CD14-positive monocyte (primary cell): ENCODE measurements at places on chromosomes 7 and 10. TPM values are rescaled to one million over a fixed set of nuclear protein-coding genes. Genes with fewer than 3 reads are reported as not detected.
A peak's percentile ranks its signal among the peaks of the same experiment; 100 is the strongest.

The ARL5B gene
- 0.62 and 14.4 TPM in 2 replicates for polyA plus RNA-seq

The TLX1 gene
- not detected for polyA plus RNA-seq

The KLF14 gene
- polyA plus RNA-seq, result 0.09 and 0.14 TPM in 2 replicates

The PPP1R3C gene
- not detected for polyA plus RNA-seq

The HMX3 gene
- not detected for polyA plus RNA-seq

The FOXP2 gene
- polyA plus RNA-seq, result not detected in 2 replicates

The CASP7 gene
- 7.1 and 9.9 TPM in 2 replicates for polyA plus RNA-seq

The EPHB6 gene
- polyA plus RNA-seq, result 18.2 and 19.1 TPM in 2 replicates

GRCh38 chr7:111025006-111025405 is 65.9 kb upstream of the LRRN3 start:
- H3K36me3 ChIP-seq, result no peaks in the 10 kb centered on the region
- no peak overlapping the region for H3K27ac ChIP-seq
- peaks cover 5% of the 10 kb centered on the region for H3K4me1 ChIP-seq
- DNase-seq, result no peak
- H3K4me3 ChIP-seq, result no peak overlapping the region
- no peaks in the 10 kb centered on the region for H3K27me3 ChIP-seq

GRCh38 chr7:25694699-25695098 is 457.3 kb upstream of the NFE2L3 start:
- no peak overlapping the region for H3K4me3 ChIP-seq
- H3K4me1 ChIP-seq, result no peaks in the 10 kb centered on the region
- no peaks in the 10 kb centered on the region for H3K36me3 ChIP-seq
- DNase-seq, result no peak
- H3K27me3 ChIP-seq, result no peaks in the 10 kb centered on the region

DNA sequence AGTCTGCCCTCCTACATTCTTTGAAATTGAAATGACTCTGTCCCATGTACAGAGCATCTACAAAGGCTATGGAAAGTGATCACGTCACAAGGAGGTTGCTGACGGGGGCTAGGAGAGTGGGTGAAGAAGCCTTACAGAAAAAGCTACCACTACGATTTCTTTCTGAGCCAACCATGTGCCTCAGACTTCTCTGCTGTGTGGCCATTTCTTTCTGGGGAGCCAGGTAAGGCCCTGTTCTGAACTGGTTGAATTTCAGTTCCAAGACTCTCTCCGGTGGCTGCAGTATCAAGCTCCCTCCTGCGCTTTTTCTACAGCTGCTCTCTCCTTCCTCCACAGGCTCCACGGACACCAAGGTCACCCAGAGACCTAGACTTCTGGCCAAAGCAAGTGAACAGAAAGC is 112.5 kb upstream of the PRSS1 start:
- no peak overlapping the region for H3K4me3 ChIP-seq
- peaks cover 3% of the 10 kb centered on the region for H3K27me3 ChIP-seq
- no peaks in the 10 kb centered on the region for H3K4me1 ChIP-seq
- no peak for DNase-seq
- H3K27ac ChIP-seq, result no peak overlapping the region

DNA sequence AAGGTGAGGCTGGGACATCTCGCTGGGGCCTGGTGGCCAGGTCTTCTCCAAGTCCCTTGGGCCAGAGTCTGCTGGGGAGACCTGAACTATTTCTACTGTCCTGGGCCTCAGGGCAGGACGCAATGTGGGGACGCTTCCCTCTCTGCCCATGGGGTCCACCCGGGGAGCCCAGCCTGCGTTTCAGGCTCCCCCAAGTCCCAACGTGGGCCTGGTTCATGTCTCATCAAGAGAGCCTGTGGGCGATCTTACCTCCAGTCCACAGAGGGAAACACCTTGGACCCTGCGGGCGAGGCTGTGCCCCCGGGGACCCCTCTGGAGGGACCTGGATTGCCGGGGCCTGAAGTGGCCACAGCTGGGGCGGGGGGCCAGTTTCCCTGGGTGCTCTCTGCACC is 91.7 kb downstream of the DNAJB6 start:
- H3K36me3 ChIP-seq, result no peaks in the 10 kb centered on the region
- H3K27me3 ChIP-seq, result no peaks in the 10 kb centered on the region
- peaks cover 7% of the 10 kb centered on the region for H3K4me1 ChIP-seq
- H3K27ac ChIP-seq, result no peak overlapping the region
- no peak overlapping the region for H3K4me3 ChIP-seq
- no peak for DNase-seq

DNA sequence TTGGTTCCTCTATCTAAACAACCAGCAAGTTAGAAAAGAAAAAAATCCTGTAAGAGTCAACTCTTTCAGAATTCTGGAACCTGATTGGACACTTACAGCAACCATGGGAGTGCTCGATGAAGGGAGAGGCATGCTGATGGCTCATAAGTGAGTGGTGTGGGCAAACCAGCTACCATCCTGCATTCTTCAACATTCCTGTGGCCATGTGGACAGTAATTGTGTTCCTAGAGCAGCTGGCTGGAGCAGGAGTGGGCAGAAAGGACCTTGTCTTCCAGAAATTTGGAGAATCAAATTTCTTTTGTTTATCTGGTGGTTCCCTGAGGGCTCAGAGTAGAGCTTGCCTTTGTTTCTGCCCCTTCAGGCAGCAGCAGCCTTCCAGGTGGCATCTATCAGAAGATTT is 22.5 kb upstream of the MYL7 start:
- H3K27ac ChIP-seq, result no peak overlapping the region
- H3K27me3 ChIP-seq, result no peaks in the 10 kb centered on the region
- H3K4me1 ChIP-seq, result no peaks in the 10 kb centered on the region
- H3K36me3 ChIP-seq, result no peaks in the 10 kb centered on the region
- DNase-seq, result no peak
- H3K4me3 ChIP-seq, result no peak overlapping the region

GRCh38 chr7:53475776-53476175 is 440.3 kb downstream of the POM121L12 start:
- no peaks in the 10 kb centered on the region for H3K36me3 ChIP-seq
- H3K4me3 ChIP-seq, result no peak overlapping the region
- no peaks in the 10 kb centered on the region for H3K4me1 ChIP-seq

GRCh38 chr7:81664304-81664703 is 105.5 kb downstream of the HGF start:
- no peak overlapping the region for H3K27ac ChIP-seq
- H3K36me3 ChIP-seq, result no peaks in the 10 kb centered on the region
- no peak for DNase-seq
- no peaks in the 10 kb centered on the region for H3K27me3 ChIP-seq
- no peak overlapping the region for H3K4me3 ChIP-seq
- H3K4me1 ChIP-seq, result no peaks in the 10 kb centered on the region

DNA sequence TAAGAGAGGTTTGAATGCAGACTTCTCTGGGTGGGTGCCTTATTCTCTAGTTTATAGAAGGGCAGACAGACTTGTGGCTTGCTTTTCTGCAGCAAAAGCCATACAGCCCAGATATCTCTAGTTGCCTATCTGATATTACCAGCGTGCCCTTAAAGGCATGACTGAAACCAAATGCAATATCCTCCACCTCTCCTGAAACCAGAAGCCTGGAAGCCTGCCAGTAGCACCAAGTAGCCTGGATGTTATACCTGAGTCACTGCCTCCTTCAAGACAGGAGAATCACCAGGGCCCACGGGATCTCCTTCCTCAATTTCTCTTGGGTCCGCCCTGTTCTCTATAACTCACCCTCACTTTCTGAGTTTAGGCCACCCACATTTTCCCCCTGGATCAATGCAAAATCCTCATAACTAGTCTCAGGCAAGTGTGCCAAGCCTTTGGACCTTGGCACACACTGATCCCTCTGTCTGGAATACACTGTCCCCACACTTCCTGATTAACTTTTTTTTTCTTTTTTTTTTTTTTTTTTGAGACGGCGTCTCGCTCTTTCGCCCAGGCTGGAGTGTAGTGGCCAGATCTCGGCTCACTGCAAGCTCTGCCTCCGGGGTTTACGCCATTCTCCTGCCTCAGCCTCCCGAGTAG is 638.4 kb downstream of the GALNT17 start:
- no peak overlapping the region for H3K4me3 ChIP-seq
- H3K36me3 ChIP-seq, result no peaks in the 10 kb centered on the region
- no peak overlapping the region for H3K27ac ChIP-seq
- no peaks in the 10 kb centered on the region for H3K27me3 ChIP-seq
- DNase-seq, result no peak

- no peak overlapping the region for H3K4me3 ChIP-seq
- no peaks in the 10 kb centered on the region for H3K4me1 ChIP-seq
- no peaks in the 10 kb centered on the region for H3K36me3 ChIP-seq
- H3K27ac ChIP-seq, result no peak overlapping the region
- no peaks in the 10 kb centered on the region for H3K27me3 ChIP-seq
Measured at GRCh38 chr7:122896509-122896908, 10.2 kb upstream of the CADPS2 start.

DNA sequence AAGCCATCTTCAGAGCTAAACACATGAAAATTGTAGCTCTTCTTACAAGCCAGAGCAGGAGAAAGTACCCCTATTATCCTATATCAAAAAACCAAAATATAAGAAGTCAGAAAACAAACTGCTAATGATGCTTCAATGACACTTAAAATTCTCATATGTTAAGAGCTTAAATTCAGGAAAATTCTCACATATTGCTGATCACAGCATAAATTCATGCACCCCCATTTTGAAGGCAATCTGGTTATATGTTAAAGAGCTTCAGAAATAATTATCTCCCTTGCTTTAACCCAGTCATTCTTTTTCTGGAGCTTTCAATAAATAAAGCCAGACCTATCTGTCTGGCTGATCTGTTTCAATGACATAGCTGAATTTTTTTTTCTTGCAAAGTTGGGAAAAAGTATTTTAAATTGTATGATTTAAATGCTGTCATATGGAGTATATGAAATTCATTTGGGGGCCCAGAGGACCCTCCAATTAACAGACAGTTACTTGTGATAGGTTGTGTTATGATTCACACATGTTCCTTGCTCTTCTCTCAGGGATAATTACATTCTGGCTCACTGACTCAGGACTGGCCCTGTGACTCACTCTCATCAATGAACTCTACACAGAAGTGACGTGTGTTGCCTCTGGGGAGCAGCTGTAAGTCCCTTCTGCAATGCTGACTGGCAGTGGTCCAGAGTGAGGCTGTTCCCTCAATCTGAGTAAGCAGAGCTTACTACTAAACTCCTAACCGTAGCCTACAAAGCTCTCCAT is 85.2 kb downstream of the HGF start:
- no peaks in the 10 kb centered on the region for H3K27me3 ChIP-seq
- no peak overlapping the region for H3K4me3 ChIP-seq
- H3K4me1 ChIP-seq, result no peaks in the 10 kb centered on the region
- no peak overlapping the region for H3K27ac ChIP-seq

DNA sequence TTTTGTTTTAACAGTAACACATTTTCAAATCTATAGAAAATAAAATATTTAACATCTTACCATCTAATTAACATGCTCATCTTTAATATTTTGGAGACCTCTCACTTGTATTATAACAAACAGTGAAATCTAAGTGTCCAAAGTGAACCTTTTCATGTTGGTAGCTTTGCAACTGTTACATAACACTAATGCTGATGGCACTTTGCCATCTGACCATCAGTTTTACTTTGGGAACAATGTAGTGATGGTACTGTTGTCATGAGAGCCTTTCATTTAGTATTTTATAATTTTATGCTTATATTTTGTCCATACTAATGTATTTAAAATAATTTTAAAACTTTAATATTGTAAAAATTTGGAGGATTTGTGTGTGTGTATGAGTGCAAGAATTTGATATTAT is 1017.0 kb upstream of the KCND2 start:
- DNase-seq, result no peak
- no peak overlapping the region for H3K4me3 ChIP-seq
- H3K36me3 ChIP-seq, result no peaks in the 10 kb centered on the region
- H3K27me3 ChIP-seq, result no peaks in the 10 kb centered on the region
- H3K27ac ChIP-seq, result no peak overlapping the region

- DNase-seq, result no peak
- H3K36me3 ChIP-seq, result no peaks in the 10 kb centered on the region
- peaks cover 18% of the 10 kb centered on the region for H3K4me1 ChIP-seq
- no peak overlapping the region for H3K4me3 ChIP-seq
Measured at GRCh38 chr10:96509017-96509641, 4.6 kb downstream of the TLL2 start.

- H3K4me3 ChIP-seq, result peak overlapping the region; percentile 41
- peaks cover 32% of the 10 kb centered on the region for H3K27me3 ChIP-seq
- peaks cover 7% of the 10 kb centered on the region for H3K36me3 ChIP-seq
Measured at GRCh38 chr10:101779544-101780186, 3.6 kb downstream of the NPM3 start.

DNA sequence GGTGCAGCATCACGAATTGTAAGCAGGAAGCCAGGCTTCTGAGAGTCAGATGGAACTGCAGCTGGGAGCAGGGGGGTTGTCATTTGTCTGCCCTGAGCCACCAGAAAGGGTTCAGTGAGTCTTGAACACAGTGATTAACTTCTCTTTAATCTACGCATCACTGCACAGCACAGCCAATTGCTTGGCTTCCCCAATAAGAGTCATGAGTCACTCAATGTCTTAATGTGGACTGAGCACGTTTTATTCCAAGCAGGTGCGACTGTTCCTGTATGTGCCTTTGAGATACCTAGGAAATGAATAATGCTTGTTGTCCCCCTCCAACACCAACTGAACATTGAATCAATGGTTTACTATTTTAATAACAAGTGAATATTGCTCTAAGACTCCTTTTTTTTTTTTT is 26.0 kb upstream of the PLEKHA1 start:
- H3K27me3 ChIP-seq, result no peaks in the 10 kb centered on the region
- no peak overlapping the region for H3K27ac ChIP-seq
- no peak for DNase-seq
- no peaks in the 10 kb centered on the region for H3K4me1 ChIP-seq
- no peaks in the 10 kb centered on the region for H3K36me3 ChIP-seq
- no peak overlapping the region for H3K4me3 ChIP-seq

DNA sequence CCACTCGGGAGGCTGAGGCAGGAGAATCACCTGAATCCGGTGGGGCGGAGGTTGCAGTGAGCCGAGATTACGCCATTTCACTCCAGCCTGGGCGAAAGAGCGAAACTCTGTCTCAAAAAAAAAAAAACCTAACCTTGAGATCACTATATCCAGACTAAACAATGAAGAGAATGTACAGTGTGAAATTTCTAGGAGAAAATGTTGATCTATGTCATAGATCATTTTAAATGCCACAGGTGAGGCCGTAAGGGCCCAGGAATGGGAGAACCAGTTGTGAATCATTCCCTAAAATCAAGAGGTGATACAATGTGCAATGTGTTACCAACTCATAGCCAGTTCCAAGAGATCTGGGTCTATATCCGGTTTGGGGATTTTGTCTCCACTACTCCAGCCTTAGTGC is 158.0 kb downstream of the CACNB2 start:
- H3K27ac ChIP-seq, result no peak overlapping the region
- H3K36me3 ChIP-seq, result no peaks in the 10 kb centered on the region
- peaks cover 9% of the 10 kb centered on the region for H3K4me1 ChIP-seq
- DNase-seq, result no peak

- H3K4me1 ChIP-seq, result no peaks in the 10 kb centered on the region
- H3K27ac ChIP-seq, result no peak overlapping the region
- no peaks in the 10 kb centered on the region for H3K27me3 ChIP-seq
- no peaks in the 10 kb centered on the region for H3K36me3 ChIP-seq
Measured at GRCh38 chr7:4220011-4220410, 462.1 kb upstream of the FOXK1 start.

DNA sequence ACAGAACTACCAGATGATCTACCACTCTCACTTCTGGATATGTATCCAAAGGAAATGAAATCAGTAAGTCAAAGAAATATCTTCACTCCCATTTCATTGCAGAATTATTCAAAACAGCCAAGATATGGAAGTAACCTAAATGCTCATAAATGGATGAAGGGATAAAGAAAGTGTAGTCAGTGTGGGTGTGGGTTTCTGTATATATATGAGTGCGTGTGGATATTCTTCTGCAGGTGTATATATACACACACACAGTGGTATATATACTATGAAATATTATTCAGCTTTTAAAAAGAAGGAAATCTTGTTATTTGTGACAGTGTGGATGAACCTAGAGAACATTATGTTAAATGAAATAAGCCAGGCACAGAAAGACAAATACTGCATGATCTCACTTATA is 48.7 kb downstream of the IMMP2L start:
- no peaks in the 10 kb centered on the region for H3K36me3 ChIP-seq
- H3K4me1 ChIP-seq, result no peaks in the 10 kb centered on the region
- H3K27ac ChIP-seq, result no peak overlapping the region
